ENCODE measurements at places on chromosomes 11 and 22. TPM values are rescaled to one million over a fixed set of nuclear protein-coding genes. Genes with fewer than 3 reads are reported as not detected.

GAS2L1 gene
- 6.2 TPM for total RNA-seq

KCNJ5 gene
- 2.7 TPM for total RNA-seq

HBD gene
- total RNA-seq, result not detected

PDGFB gene
- total RNA-seq, result 3.8 TPM

OR2AT4 gene
- total RNA-seq, result not detected

PTPMT1 gene
- total RNA-seq, result 76.0 TPM

BUD13 gene
- total RNA-seq, result 14.7 TPM

XRRA1 gene
- total RNA-seq, result 10.7 TPM

MAP6 gene
- 0.50 TPM for total RNA-seq

OOSP3 gene
- not detected for total RNA-seq

LRRC75B gene
- total RNA-seq, result 6.5 TPM

CEP126 gene
- 1.0 TPM for total RNA-seq

DNAJC24 gene
- 22.2 TPM for total RNA-seq

Data from nasal cavity respiratory epithelium epithelial cell of viscerocranial mucosa (primary cell).